ENCODE measurements at places on chromosomes 2 and 18.

DNA sequence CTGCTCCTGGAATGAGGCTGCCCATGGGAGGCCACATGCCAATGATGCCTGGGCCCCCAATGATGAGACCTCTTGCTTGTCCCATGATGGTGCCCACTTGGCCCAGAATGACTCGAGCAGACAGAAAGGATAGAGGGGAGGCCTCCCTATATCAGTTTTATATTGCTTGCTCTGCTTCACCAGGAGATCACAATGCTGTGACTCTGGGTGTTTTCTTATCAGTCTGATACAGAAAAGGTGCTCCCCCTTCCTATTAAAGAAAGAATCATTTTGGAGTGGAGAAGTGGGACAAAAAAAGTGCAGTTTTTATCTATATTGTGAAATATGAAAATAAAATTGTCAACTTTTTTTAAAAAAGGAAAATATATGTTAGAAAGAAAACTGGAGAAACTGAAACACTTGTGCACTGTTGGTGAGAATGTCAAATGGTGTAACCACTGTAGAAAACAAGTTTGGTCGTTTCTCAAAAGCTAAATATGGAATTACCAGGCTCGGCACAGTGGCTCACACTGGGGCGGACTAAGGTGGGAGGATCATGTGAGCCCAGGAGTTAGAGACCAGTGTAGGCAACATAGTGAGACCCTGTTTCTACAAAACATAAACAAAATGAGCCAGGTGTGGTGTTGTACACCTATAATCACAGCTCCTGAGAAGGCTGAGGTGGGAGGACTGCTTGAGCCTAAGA, 21.8 kb downstream of the LPIN2 start:
- no peak for DNase-seq

DNA sequence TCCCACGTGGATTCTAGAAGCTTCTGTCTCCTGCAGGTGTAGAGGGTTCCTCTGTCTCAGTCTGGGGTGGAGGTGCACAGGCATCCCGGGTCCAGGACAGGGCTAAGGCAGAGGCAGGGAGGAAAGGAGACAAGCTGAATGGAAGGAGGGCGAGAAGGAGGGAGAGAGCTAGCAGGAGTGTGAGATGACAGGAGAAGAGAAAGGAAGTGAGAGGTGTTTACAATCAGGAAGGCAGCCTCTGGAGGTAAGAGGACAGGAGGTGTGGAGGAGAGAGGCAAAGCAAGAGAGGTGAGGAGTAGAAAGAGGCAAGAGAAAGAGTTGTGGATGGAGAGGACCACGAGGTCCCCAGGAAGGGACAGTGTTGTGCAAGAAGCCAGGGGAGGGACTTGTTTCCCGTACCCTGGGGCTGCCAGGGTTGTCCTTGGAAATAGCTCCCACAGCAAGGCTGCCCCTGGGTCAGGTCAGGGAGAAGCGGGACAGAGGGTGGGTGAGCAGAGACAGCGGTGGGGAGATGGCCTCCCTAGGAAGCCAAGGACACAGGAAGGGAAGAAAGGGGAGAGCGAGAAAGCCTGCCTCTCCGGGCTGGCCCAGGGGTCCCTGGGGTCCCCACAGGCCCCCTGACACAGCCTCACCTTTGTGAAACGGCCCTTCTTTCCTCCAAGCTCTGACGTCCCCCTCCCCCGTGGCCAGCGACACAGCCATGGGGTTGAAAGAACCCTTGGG, 136.9 kb downstream of the CYP26B1 start:
- no peak for DNase-seq

DNA sequence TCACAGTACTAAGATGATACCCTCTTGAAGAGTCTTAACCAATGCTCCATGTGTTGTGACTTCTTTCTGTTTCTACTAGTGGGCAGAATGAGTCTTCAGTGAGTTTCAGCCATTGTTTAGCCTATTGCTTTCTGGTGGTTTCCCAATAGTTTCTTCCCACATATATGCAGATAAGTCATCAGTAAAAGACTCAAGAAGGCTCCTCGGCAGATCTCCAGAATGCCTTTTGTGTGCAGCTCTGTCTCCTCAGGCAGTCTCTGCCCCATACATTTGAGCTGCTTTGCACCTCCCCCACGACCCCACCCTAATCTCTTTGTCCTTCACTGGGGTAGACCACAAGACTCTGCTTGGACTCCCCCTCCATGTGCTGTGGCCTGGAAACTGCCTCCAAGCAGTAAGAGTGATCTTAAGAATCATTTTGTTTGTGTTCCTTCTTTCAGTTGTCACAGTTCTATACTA, 71.6 kb upstream of the CHRNA1 start:
- DNase-seq = no peak

DNA sequence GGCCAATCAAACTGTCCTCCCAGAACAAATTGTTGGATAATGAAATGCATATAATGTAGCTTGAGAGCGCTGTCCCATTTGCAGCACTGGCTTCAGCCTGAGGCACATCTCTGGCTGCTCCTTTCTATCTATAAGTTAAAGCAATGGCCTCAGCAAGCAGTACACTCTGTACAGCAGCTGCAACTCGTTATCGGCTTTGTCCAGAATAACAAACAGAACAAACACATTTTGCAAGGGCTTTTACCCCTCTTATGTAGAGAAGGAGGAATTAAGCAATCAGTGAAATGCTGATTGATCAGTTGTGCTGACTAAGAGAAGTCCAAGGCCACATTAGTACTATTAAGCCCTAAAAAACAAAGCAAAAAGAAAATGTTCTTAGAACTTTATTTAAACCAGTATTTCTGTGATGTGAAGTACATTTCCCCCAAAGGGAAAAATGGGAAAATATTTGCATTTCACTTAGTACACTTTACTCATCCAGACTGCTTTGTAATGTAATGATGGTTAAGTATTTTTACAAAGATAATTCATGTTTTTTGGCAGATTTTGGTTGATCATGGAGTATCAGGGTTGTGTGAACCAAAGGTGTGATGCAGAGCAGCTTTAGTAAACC, 15.0 kb upstream of the CPS1 start:
- no peak for DNase-seq

DNA sequence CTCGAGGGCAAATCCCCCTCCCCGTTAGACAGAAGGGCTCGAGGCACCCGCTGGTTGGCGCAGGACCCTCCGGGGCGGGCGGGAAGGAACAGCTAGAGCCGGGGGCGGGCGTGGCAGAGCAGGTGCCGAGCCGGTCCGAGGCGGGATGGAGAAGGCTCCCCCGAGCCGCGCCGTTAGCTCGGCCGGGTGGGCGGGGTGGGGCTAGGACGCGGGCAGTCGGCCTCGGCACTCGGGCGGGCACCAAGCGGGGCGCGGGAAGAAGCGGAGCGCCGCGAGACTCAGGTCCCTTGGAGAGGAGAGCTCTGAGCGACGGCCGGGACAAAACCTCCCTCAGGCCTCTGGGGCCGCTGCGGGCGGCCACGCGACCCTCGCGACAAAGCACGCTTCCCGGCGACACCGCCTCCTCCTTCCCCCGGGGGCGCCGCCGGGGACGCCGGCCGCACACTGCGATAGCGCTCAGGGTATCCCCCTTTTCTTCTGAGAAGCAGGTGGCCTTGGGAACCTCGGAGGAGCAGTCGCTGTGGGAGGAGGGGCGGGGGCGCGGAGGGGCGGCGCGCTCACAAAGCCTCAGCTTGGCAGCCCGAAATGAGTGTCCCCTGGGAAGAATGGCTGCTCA, 721 bp downstream of the FHOD3 start:
- DNase-seq = peak; percentile 20

- DNase-seq = no peak
Observed at GRCh38 chr2:144086965-144087364, 433.0 kb downstream of the ZEB2 start.

GRCh38 chr2:98088261-98088660, 1.3 kb downstream of the VWA3B start:
- DNase-seq = peak; percentile 74

DNA sequence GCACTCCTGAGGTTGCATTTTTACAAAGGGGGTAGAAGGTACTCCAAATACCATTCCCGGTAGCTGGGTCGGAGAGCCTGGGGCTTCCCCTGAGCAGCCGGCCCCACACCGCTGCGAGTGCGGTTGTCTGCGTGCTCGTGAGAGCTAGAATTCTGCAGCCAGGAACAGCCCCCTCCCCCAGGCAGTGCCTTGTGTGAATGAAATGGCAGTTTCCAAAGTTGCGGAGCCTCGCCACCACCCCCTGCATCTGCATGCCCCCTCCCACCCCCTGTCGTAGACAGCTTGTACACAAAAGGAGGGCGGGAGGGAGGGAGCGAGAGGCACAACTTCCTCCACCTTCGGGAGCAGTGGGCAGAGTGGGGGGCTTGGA, 1.1 kb downstream of the MYCN start:
- no peak for DNase-seq

- DNase-seq = no peak
Observed at GRCh38 chr2:182426918-182427240, at the start of gene PDE1A. Gene PDE1A, minus strand, starts transcription at chr2:182427036.

DNA sequence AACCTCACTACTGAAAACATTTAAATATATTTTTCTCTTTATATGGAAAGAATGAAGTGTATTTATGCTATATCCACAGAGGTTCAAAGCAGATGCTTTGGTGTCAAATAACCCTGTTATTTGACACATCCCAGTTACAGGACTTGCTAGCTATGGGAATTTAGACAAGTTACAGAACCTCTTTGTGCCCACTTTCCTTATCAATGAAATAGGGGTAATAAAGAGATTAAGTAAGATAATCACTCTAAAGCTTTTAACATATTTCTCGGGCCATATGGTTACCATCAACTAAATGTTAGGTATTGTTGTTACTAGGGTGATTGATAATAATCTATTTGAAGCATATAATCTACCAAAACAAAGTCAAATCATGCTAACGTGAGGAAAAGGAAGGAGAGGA, 1660.6 kb upstream of the NXPH2 start:
- no peak for DNase-seq

GRCh38 chr2:200786423-200786822, 25.3 kb upstream of the BZW1 start:
- DNase-seq = no peak

- DNase-seq = peak; percentile 30
Observed at GRCh38 chr2:62200868-62201267, 5.0 kb downstream of the B3GNT2 start.

DNA sequence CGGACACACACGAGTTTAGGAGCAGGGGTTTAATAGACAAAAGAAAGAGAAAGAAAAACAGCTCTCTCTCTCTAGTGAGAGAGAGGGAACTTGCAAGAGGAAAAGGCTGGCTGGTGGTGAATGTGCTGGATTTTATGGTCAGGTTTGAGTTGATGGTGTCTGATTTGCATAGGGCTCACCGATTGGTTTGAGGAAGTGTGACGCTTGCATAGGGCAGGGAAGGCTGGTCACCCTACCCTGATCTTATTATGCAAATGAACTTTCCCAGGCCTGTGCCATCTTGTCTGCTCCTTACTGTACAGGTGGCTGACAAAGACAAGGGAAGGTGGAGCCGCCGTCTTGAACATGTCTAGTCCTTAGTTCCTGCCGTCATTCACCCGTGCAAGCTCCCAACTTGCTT, 408.9 kb downstream of the RIT2 start:
- DNase-seq = no peak

- DNase-seq = no peak
Observed at GRCh38 chr18:39555496-39555895, 1989.9 kb upstream of the CELF4 start.
